ENCODE measurements at places on chromosomes 2 and 18. TPM values are rescaled to one million over a fixed set of nuclear protein-coding genes. Genes with fewer than 3 reads are reported as not detected.

- no peak for DNase-seq
These were observed 164.6 kb upstream of the TRIB2 start for GRCh38 chr2:12552092-12552491.

ARPC2 gene
- 199 TPM for total RNA-seq

DNA sequence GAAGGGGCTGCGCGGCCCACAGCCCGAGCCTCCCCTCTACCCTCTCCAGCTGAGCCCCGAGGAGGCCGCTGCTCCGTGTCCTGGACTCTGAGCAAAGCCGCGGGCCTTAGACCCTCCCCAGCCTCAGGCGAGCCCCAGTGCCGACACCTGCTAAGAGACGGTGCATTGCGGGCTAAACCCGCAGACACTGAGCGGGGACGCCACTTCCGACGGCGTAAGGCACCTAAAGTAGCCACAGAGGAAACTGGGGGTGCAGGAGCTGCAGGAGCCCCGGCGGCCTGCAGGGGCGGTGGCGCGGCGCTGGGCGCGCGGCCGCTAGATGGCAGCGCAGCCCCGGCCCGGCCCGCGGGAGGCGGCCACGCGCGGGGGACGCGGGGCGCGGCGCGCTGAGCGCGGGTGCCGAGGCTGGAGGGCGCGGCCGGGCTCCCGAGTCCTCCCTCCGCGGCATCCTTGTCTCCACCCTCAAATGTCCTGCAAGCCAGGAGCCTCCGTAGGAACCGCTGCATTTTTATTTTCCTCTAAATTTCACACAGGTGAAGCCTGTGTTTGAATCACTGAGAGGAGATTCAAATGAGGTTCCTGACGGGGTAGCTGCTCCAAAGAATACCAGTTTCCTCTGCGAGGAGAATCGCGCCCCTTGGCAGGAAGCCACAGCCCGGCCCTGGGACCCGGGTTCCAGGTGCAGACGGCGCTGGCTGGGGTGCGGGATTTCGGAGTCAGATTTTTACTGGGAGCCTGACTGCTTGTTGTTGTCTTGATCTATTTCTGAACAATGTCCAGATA is 650.5 kb downstream of the GALR1 start:
- DNase-seq = peak; percentile 18

DNA sequence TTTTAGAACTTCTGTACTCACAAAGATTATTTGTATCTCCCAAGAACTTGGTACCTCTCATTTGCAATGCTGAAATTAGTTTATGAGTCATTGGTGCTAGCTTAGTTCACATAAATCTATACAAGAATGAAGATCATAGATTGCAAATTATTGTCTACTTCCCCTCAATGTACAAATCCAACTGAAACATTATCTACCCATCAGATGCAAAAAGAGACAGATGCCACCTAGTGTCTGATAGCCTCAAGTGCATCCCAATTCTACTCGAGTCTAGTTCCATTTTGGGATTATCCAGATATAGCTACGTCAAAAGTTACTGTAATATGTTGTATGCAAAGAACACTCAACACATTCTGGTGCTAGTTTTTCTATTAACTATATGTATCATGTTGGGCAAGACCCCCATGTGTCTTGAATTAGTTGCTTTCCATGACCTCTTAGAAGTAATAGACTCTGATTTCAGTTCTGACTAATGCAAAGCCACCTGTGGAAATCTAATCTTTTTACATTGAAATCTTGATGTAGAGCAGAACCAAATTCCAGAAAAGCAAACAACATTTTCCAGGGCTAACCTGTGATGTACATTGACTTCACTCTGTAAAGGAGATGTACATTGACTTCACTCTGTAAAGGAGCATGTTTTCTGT is 210.0 kb downstream of the RBM43 start:
- DNase-seq = peak; percentile 41

DNA sequence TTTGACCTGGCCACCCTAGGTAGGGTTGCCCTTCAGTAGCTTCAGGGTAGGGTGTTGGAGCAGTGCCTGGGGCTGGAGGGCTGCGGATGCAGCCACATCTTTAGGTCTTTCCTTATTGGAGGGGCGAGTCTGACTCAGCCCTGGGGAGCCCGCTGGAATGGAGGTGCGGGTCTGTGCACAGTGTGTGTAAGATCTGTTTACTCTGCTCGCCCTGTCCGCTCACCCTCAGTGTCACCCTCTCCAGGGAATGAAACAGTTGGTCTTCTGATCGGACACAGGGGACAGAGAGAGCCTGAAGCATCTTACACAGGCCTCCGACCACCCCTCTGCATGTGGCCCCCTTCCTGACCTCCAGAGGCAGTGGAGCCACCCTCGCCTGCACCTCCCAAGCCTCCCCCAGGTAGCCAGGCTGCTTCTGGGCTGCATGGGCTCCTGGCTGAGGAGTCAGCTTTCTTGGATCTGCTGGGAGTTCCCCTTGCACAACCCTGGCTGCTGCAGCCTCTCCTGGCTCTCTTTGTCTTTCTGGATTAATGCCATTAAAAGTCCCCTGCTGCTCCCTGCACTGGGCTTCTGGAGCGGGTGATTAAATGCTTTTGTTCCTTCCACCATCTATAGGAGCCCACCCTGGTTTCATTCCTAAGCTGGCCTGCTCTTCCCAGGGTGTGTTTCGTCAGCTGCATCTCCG is 82.6 kb downstream of the ASB1 start:
- peak; percentile 20 for DNase-seq

Measured in fibroblast of lung (primary cell).